ENCODE measurements at places on chromosomes 3 and 15.

DNA sequence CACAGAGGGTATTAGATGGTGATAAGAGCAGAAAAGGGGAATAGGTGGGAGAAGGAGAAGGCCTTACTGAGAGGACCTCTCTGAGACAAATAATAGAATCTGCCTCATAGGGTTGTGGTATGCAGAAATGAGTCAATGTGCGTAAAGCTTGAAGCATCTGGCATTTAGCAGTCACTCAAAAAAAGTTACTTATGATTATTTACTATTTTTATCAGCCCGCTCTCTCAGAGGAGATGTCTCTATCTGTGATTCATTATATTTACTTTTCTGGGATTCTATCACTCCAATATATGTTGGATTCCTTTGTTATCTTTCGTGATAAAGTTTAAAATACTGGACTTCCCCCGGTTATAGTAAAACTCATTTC is 4.6 kb upstream of the TM4SF1 start:
- no peak for DNase-seq

DNA sequence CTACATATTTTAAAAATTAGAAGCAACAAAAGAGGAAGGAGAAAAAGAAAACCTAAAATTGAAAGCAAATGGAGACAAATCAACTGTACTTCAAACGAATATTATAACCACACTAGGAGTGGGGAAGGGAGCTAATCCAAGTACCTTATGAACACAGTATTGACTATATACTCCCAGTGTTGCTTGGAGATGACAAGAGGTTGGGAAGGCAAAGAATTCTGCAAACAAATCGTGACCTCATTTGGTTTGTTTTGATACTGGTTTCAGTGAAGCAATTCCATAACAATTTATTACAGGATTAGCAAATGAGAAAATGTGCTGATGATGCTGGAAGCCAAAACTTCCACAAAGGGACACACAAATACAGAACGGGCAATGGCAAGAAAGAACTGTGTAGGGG is 268.1 kb downstream of the ULK4 start:
- no peak for DNase-seq

GRCh38 chr15:90685591-90686434 is 31.3 kb upstream of the BLM start:
- DNase-seq: no peak

GRCh38 chr15:38809621-38810020 is 245.0 kb upstream of the RASGRP1 start:
- no peak for DNase-seq

DNA sequence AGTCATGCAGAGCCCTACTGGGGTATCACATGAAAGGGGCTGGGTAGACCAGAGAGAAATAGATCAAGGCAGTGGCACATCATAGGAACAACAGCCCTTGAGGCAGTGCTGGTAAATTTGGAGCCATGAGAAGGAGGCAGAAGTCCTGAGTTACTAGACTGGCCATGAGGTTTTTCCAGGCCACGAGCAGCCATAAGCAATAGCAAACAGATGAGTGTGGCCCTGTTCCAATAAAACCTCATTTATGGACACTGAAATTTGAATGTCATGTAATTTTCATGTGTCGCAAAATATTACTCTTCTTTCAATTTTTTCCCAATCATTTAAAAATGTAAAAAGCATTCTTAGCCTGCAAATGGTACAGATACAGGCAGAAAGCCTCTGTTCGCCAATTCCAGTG is 28.1 kb upstream of the LRRN1 start:
- DNase-seq: no peak

DNA sequence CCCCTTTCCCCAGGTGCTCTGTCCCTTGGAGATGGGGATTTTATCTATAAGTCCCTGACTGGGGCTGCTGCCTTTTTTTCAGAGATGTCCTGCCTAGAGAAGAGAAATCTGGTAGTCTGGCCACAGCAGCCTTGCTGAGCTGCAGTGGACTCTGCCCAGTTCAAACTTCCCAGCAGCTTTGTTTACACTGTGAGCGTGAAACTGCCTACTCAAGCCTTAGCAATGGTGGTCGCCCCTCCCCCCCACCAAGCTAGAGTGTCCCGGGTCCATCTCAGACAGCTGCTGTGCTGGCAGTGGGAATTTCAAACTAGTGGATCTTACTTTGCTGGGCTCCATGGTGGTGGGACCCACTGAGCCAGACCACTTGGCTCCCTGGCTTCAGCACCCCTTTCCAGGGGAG is 38.9 kb downstream of the TMEM266 start:
- no peak for DNase-seq

GRCh38 chr3:37668818-37669610 is 192.7 kb upstream of the CTDSPL start:
- DNase-seq: no peak

- DNase-seq: no peak
Observed at GRCh38 chr3:171200052-171200749, 173.7 kb upstream of the SLC2A2 start.

DNA sequence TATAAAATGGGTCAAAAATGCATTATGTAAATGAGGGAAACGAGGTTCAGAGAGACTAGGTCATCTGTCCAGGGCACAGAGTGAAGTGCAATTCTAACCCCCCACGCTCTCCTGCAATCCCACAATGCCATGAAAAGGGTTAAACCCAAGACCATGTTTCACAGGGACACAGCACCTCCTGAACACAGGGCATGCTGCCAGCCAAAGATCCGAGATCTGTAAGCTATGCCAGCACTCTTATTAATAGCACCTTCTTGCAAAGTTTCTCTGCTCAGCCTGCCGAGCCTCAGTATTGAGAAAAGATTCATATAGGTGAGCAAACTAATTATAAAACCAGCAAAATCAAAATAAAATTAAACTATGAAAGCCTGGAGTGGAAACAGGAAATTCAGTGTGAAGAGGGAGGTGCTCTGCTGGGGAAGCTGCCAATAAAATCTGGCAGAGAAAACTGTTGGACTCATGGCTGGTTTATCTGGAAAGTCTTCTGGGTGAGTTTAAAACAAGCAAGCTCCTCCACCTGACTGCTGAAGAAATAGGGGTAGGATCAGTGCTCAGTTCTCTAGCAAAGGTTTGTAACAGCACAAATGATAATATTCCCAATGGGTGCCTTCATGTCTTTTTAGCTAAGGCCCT is 50.3 kb downstream of the LRIG1 start:
- no peak for DNase-seq

DNA sequence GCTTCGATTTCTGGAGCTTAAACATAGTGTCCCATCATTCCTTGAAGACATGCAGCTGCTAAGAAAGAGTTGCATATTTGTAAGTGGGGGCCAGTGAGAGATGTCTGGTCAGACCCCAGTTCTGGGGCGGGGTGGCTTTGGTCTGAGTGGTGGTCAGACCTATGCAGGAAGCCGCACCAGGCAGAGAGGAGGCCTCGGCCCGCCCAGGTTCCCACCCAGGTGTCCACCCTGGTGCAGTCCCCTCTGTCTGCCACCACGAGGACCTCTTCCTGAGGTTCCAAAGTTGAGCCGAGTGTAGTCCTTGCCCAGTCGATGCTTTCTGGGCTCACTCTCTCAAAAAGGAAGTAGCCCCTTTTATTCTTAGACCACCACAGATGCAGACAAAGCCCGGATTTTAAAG is 122.6 kb upstream of the DLG1 start:
- no peak for DNase-seq

- DNase-seq: peak; percentile 72
Observed at GRCh38 chr3:62630664-62631063, 244.6 kb downstream of the CADPS start.

DNA sequence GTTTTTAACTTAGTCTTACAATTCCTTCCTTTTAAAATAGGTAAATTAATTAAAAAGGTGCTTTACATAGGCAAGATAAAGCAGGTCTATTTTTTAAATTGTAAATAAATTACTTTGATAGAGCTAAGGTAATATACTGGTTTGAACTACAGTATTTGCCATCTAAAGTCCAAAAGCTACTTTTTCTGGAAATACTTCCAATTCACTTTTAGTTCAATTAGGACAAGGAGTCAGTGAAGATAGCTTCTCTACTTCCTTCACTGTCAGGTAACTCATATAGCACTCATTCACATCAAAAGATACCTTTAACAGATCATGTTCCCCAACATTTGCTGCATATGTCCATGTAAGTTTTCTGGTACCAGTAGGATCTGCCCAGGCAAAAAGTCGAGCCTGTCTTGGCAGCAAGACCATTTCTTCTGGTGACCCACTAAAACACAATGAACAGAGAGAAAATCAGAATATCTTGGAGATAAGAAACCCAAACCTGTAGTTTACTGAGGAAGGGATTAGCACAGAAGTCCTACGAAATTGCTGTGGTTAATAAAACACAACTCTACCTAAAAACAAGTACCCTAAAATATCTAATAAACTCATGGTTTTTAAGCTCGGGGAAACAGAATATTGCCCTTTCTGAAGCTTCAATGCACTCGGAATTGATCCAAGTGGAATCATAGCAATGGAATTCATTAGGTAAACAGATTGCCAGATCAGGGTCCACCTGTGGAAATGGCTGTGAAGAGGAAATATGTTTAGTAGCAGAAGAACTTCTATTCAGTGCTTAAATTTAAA is 153.1 kb downstream of the VPS13C start:
- DNase-seq: no peak

DNA sequence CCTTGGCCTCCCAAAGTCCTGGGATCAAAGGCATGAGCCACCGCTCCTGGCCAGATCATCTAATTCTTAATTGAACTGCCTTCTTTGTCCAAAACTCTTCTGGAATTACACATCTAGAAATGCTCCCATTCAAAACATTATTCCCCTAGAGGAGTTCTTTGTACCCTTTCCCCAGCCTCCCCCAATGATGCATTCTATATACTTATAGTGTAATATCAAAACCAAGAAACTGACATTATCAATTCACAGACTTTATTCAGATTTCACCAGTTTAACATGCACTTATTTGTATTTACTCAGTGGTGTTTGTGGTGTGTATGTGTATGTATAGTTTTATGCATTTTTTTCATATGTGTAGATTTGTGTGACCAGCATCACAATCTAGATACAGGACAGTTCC is 85.0 kb downstream of the PTPRG start:
- DNase-seq: no peak

- DNase-seq: no peak
Observed at GRCh38 chr15:39181940-39182339, 398.9 kb upstream of the THBS1 start.

DNA sequence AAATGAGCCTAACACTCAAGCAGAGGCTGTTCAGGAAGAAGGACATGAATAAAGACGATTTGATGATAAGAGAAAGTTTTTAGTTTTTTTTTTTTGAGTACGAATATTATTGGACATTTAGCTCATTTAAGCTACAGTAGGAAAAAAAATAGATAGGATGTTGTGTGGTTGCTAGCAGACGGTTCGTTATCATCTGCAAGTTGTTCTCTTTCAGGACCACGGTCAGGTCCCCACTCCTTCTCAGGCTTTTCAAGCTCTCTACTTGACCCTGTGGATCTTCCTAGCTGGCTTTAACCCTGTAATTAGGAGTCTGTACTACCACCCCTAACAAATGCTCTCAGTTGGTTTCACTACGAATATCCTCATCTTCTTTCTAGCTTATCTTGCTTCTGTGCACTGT is 1.1 kb downstream of the KCNH8 start:
- DNase-seq: peak; percentile 60

- DNase-seq: no peak
Observed at GRCh38 chr3:144028798-144029411, 57.3 kb downstream of the DIPK2A start.

GRCh38 chr15:54820811-54821210 is 375.9 kb downstream of the RSL24D1 start:
- DNase-seq: no peak

- DNase-seq: no peak
Observed at GRCh38 chr3:194110483-194110882, 25.5 kb upstream of the HES1 start.

DNA sequence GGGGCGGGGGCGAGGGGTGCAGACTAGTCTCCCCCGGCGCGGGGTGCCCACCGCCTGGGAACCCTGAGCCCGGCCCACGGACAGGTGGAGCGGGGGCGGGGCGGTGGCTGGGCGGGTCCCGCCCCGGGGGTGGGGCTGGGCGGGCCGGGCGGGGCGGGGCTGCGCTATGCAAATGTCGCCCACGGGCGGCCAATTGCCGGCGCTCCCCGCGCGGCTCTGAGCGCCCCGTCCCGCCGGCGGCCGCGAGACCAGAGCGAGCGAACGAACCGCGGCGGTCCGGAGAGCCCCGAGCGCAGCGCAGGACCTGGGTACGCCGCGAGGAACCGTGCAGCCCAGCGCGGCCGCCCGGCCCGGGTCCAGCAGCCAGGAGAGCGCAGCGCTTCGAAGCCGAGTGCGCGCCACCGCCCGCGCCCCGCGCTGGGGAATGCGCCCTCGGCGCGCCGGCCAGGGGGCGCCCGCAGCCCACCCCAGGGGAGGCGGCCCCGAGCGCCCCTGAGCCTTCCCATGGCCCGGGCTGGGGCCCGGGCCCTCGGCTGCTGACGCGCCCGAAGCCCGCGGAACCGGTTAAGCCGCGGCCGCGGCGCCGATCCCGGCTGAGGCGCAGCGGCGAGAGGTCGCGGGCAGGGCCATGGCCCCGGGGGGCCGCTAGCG is at the start of gene SEMA3F:
Gene SEMA3F, plus strand, starts transcription at position 485 of the 651 bp plus-strand sequence. CDS start 4,299 bp downstream, outside the sequence.
- peak; percentile 76 for DNase-seq

GRCh38 chr3:15804553-15805095 is 6.8 kb upstream of the ANKRD28 start:
- no peak for DNase-seq

Data from MM.1S (cell line).